NCI-H1417 (cell line): ENCODE measurements at places on chromosomes 2 and 18.

DNA sequence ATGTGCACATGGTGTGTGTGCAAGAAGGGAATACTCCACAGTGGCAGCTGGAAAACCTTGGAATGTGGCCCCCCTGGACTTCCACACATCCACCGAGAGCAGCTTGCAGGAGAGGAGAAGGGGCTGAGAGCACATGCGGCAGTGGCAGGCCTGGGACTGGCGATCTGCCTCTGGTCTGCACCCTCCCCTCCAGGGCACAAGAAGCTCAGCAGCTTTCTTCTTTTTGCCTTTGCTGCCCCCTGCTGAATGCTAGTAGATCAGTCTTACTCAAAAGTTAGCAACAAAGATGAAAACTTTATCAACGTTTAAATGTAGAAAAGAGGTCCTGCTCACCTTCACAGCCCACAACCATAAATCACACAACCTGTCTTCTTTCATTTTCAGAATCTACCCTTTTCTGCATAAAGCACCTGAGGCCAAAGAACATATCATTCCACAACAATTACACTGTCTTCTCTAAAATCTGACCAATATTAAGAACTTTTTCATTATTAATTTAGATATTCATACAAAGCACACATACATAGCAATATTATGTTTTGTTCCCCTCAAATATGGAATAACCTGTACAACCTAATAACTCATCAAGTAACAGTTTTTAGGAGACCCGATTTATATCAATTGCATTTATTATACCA, 34.6 kb downstream of the TGFBRAP1 start:
- DNase-seq: no peak

DNA sequence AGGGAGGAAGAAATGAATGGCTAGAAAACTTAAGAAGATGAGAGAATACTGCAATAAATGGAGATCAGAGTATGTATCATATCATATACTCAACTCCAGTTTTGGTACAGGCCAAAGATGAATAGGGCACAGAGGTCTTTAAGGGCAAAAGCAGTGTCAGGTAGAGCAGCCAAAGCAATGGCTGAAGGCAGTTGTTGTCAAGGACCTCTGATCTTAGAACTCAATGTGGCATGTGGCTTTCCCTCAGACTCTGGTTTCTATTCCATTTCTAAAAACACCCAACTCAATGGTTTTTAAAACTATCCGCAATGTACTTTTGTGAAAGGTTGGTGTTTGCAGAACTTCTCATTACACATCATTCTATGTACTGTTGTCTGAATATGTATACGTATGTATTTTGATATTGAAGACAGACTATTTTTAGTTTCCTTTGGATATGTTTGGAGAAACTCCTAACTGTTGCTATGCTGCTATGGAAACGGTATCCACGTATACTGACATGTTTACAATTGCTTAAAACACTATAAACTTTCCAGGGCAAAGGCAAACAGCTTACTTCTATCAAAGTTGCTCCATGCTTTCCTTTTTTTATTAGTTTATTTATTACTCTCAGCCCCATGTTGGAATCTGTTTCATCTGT, 58.1 kb upstream of the PELI1 start:
- DNase-seq: no peak

GRCh38 chr2:47221039-47221438, 65.9 kb upstream of the STPG4 start:
- DNase-seq: no peak

DNA sequence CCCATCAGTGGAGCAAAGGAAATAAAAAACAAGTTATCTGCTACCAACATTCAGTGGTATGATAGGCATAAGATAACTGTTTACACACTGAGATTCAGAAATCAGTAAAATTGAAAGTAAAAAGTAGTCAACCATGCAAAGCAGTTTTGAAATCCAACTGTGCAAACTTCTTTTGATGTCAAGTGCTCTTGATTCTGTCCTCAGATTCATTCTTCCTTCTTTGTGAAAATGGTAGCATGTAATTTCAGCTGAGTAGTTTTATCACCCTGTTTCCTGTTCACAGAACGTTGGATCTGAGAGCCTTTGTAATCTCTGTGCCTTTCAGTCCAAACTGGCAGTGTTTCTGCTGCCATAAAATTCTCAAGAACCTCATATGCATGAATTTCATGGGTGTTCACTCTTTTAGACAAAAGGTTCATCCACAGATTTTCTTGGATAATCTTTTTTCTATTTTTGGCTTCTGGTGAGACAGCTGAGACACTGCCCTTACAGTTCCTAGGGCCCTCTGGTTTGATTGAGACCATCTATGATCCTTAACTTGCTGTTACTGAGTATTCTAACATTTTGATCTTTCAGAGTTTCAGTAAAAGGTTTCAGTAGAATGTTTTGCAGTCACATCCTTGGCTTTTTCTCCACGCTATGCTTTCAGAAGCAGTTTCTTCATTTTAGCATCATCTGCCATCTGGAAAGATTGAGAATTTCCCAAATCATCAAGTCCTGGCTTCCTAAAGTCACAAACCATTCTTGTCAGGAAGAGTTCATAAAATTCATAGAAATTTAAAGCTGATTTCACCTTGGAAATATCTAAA, 272.3 kb upstream of the EPHA4 start:
- DNase-seq: peak; percentile 78

GRCh38 chr2:27431395-27431794, 3.0 kb downstream of the NRBP1 start:
- DNase-seq: no peak

GRCh38 chr2:62016957-62017356, 111.5 kb downstream of the COMMD1 start:
- no peak for DNase-seq

- no peak for DNase-seq
Measured at GRCh38 chr2:96775160-96775559, 14.5 kb downstream of the CNNM4 start.

- no peak for DNase-seq
Measured at GRCh38 chr2:18336975-18337374, 223.5 kb downstream of the RDH14 start.

DNA sequence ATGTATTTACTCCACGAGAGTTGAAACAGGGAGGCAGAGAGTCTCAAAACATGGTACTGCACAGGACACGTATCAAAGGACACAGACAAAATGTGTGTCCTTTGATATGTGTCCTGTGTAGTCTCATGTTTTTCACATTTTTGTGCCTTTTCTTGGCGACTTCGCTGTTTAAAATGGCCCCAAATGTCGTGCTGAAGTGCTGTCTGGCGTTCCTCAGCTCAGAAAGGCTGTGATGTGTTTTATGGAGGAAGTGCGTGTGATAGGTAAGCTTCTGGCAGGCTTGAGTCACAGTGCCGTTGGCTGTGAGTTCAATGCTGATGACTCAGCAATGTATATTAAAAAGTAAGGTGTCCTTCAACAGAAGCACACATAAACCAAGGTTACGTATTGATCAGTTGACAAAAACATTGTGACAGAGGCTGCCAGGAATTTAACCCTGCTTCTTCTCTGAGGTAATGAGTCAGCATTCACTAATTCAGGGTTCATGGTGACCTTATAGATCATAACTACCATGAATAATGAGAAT, 78.2 kb downstream of the DYSF start:
- DNase-seq: no peak
